NCI-H2107 (cell line): ENCODE measurements at places on chromosomes 1 and 21.

- DNase-seq, result no peak
Observed at GRCh38 chr21:24470852-24471251, 1136.4 kb downstream of the MRPL39 start.

DNA sequence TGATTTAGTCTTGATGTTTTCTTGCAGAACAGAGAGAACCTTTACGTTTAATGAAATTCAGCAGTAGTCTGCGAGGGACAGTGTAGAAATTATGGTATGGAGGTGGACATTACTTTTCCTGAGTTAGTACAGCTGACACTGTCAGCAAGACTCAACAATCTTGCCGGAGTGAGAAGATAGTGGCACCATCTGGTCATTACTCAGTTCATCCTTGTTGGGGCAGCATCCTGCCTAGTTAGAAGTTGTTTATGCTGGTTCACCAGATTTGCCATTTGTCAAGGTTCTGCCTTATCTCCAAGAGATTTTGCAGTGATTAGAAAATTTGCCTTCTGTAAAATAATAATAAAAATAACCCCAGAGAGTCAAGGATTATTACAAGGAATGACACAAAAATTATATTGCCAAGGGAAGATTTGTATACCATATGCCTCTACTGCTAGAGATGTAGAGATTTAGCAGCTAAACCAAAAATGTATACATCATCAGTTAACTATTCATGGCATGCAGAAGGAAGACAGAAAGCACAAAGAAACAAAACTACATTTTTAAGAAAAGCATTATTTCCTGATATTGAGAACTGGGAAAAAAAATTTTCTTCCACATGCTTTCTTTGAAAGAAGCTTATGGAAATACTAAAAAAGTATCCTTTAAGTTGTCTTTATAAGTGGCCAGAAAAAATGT is 1967.4 kb downstream of the NCAM2 start:
- DNase-seq, result no peak

DNA sequence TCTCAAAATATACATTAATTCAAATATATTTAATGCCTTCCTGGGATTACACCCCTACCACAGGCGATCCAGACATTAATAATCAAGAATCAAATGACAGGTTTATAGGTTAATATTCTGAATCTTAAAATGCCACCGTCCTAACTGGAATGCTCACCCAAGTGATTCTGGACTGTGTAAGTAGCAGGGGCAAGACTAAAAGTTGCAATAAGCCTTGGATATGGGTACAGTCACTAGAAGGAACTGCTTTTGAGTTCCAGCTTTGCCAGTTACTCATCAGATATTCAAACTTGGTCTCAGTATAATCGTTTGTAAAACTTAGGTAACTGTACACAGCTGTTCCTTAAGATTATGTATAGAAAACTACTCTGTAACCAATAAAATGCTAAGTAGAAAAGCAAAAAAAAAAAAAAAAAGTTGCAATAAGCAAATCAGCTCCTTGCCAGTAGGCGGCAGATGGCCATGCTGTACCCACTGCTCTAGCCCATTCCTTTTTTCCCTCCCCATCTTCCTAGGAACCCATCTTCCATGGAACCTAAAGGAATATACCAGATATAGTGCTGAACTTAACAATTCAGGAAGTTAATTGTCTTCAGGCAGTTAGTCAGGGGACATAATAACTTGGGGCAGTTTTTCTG is 10.5 kb downstream of the RO60 start:
- no peak for DNase-seq

DNA sequence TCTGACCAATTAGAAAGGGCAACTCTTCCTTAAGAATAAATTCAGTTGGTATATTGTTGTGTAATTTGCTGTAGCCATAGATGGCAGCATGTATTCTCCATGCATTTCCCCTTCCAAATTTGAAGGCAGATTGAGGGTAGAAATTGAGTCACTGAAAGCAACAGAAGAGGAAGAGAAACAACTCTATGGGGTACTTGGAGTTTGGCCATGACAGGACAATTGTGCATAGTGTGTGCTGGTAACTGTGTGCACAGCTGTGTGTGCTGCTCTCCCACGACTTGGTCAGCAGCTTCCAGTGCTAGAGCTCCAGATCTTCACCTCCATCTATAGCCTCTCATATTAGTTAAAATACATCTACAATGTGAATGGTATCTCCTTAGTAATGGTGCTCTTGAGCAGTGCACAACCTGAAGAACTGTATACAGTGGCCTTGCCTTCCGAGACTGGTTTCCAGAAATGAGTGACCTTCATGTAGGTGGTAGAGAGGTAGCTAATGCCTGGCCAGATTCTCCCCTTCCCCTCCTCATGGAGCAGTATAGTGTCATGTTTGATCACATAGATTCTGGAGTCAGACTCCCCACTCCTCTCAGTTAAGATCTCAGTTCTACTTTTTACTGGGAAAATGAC is 882 bp upstream of the FCAMR start:
- no peak for DNase-seq

DNA sequence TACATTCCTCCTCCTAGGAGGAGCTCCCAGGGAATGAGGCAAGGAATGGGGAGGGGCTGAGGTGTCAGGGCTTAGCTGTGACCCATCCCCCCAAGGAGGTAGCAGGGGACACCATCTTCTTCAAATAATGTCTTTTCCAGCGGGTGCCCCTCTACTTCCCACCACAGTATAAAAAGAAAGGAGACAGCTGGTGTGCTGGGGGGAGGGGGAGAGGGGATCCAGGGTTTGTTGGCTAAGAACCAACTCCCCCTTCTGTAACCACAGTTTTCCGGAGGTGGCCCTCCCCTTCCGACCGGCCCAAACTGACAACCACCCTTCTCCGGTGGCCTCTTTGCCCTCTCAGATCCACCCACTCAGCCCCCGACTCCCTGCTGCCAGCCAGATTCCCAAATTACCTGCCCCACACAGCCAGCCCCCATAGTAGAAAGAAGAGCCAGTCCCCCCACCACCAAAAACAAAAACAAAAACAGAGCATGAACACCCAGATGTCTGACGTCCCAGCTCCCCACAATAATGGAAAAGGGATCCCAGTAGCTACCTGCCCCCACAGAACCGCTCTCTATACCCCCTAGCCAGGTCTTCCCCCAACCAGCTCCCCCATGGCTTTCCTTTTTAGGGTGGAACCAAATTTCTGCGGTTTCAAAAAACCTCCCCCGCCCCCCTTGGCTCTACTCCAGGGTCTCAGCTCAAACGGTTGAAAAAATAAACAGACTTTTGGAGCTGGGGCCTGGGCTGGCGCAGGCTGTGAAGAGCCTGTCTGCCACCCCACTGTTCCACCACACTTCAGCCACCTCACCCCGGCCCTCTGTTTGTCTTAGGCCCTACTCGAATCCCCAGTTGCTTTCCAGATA is 2.1 kb downstream of the ARHGEF2 start:
- peak; percentile 73 for DNase-seq

DNA sequence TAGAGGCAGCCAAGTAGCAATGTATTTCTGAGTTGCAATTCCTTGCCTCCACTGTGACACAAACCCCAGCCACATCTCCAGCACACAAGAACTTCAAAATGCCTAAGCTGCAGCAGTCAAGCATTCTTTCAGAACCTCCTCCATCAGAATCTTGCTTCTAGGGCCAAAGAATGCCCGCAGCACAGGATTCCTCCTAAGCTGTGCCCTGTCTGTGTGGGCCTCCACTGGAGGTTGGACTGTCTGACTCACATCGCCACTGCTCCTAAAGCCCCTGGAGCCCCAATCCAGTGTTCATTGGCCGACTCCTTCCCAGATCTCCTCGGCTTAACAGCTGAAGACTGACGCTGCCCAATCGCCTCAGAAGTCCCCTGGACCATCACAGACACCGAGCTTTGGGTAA is 43.2 kb upstream of the SERTAD4 start:
- DNase-seq, result no peak

GRCh38 chr1:219367496-219367895 is 193.8 kb downstream of the LYPLAL1 start:
- no peak for DNase-seq

- no peak for DNase-seq
Observed at GRCh38 chr21:36483095-36483494, 3.2 kb upstream of the CLDN14 start.

DNA sequence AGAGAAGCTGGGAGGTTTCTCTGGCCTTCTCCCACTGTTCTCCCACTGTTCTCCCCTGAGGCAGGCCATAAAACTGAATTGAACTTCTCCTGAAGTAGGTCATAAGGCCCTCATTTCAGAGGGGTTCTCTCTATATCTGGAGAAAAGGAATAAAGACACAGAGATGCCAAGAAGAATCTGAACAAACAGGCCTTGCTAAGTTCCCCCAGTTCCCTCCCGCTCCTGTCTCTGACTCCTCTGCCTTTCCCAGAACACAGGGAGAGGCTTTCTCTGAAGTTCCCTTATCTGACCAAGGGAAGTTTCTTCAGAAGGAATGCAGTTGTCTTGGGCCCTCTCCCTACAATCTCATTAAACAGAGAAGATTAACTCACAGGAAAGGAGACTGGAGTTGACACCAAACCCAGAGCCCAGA is 83.4 kb downstream of the SLC16A1 start:
- DNase-seq, result no peak

DNA sequence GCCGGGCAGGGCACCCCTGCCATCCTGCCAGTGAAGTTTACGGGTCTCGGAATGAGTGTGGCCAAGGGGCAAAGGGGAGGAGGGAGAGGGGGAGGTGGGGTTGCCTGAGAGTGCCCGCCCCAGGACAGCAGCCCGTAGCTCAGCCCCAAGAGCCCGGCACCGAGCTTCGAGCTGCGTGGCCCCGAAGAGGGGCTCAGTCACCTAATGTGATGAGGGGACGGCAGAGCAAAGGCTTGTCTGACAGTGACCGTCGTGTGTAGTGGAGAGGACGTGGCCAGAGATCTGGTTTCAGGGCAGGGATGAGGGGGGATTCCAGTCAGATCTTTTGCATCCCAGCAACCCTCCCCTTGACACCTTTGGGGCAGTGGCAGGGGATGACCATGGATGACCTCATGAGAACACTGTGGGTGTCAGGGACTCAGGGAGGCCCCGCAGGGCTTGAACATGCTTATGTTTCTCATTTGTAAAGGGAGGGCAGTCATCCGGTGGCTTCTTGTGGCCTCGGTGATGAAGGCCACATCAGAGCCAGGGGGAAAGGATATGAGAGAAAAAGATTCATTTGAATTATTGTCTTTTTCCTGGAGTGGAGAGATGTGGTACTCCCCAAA is 1.1 kb upstream of the TRPM2 start:
- no peak for DNase-seq

DNA sequence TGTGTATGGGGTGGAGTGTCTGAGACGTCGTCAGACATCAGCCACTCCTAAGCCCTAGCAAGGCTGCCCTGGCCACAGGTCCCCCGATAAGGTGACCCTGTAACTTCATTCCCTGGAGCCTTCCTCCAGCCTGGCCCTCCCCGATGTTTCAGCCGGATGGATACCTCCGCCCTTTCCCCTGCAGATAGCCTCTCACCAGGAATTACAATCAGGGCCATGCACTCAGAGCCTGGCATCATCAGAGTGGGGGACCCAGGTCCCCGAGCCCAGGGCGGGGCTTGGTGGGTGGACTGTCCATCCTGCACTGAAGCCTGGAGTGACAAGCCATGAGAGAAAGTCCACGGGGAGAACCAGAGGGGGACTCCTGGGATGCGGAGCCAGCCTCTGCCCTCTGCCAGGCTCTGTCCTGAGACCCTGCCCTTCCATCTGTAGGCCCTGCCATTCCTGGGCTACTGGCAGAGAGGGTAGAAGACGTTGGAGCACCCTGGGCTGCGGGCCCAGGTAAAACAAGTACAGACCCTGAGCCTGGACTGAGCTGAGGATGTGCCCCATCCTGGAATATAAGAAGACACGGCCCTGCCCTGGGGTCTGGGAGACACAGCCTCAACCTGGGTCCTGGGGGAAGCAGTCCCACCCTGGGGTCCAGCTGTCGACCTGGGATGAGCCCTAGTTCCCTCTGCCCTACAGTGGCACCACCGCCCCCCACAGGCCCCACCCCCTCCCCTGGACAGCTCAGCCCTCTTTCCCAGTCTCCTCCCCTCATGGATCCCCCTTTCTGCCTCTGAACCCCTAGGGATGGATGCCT is 16.8 kb upstream of the ARF1 start:
- no peak for DNase-seq

DNA sequence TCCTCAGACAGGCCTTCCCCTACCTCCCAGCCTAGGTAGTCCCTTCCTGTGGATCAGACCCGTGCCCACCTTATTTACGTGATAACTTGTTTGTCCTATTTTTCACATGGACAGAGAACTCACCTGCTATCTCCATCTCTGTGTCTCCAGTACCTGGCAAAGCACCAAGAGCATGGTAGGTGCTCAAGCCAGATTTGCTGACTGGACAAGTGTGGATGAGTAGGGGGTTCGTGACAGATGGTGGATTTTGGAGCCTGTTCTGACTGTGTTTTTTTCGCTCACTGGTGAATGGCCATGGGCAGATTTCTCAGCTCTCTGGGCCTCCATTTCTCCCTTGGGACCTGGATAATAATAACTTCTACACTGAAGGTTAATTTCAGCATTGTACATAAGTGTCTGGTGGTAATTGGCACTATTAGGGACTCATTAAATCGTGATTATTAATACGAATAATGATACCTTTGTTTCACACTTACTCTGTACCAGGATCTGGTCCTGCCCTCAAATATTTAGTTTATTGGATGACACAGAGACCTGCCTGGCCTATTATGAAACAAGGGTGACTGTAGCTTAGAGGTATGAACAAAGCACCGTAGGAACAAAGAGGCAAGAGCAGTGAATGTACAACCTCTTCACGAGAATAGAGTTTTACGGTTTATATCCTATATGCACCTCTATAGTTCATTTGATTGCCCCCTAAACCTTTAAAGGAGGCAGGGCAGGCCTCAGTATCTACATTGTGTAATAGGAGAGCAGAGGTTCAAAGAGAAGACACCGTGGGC is 24.5 kb upstream of the SLC26A9 start:
- no peak for DNase-seq

GRCh38 chr1:33692206-33693188 is 171.4 kb upstream of the HMGB4 start:
- no peak for DNase-seq

GRCh38 chr1:156497743-156498431 is 2.7 kb downstream of the MEF2D start:
- no peak for DNase-seq

DNA sequence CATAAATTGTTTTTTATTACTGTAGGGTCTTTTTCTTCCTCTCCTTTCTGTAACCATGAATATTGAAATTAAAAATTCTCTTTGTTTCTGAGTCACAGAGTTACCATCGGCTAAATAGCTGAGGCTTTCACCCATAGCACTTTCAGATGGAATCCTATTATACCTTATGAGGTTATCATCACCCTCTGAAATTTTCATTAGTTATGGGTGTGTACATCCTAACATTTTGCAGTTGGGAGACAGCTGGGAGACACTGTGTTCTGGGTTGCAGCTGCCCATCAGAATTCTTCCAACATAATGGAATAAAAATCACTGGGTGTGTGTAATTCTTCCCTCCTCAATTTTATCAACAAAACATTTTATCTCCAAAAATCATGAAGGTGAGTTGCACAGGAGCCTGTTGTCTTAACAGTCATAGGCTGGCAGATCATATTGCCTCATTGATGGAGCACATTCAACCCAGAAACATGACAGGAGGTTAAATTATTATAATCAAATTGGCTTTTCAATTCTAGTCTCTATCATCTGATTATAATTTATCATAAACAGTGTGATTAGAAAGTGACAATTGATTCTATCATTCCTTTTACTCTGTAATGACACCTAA is 17.4 kb downstream of the CYYR1 start:
- no peak for DNase-seq

- no peak for DNase-seq
Observed at GRCh38 chr1:116503546-116504307, 67.1 kb downstream of the CD58 start.

GRCh38 chr1:110541906-110542395 is 23.0 kb upstream of the KCNA10 start:
- DNase-seq, result no peak
